Effector CD4-positive, alpha-beta T cell (primary cell): ENCODE measurements at places on chromosomes 4 and X.

DNA sequence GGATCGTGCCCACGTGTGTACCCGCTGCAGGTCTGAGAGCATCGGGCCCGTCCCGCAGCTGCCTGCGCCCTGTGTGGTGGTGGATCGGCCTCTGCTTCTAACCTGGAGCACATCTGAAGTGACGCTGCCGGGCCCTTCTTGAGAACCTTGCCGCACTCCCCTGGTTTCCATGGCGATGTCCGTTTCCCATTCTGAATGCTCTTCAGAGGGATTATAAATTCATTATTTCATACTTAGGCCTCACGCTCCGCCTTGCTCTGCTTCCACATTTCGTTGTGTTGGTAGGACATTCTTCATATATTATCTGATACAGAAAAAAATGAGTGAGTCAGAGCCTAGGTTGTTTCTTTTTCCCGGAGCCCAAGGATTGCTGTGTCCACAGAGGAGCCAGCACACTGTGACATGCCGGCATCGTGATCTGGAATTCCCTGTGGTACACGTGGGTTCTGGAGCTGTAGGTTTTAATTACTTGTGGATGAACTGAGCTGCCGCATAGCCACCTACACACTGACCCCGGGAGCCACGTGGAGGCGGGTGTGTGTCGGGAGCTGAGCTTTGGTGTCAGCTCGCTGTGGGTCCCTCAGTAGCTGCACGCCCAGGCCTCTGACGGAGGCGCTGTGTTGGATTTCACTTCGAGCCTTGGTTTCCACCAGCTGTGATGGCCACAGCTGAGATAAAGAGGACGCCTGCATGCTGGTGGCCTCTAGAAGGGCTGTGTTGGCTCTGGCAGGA lies 63.4 kb downstream of the PSAPL1 start:
- DNase-seq: no peak

- DNase-seq: no peak
These were observed 31.0 kb downstream of the ALPK1 start for GRCh38 chr4:112327965-112328733.

- DNase-seq: no peak
These were observed 155.7 kb downstream of the SLC4A4 start for GRCh38 chr4:71494539-71494938.

GRCh38 chr4:141213550-141213991 lies 7.1 kb upstream of the ZNF330 start:
- DNase-seq: no peak

- DNase-seq: no peak
These were observed 45.0 kb upstream of the CPLX1 start for GRCh38 chr4:870951-871350.

GRCh38 chrX:38151441-38151840 lies 69.2 kb downstream of the SRPX start:
- no peak for DNase-seq

DNA sequence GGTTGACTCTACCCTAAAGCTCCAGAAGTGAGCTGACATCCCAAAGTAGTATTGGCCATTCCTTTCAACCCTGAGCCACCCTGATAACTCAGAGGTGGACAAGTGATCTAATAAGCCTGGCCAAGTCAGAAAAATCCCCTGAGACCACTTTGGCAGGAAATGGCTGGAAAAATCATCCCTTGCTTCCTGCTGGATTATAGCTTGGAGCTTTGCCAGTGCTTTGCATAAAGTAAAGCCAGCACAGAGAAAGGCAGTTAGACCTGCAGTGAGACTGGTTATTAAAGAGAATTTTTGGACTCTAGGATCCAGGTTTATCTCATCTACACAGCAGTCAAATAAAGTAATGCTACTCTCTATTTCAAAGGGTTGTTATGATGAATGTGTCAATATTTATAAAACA lies 6.4 kb downstream of the CXCL3 start:
- DNase-seq: no peak

GRCh38 chr4:86338521-86338920 lies 21.3 kb downstream of the MAPK10 start:
- no peak for DNase-seq

GRCh38 chrX:15853586-15854079 lies 980 bp downstream of the AP1S2 start:
- no peak for DNase-seq

DNA sequence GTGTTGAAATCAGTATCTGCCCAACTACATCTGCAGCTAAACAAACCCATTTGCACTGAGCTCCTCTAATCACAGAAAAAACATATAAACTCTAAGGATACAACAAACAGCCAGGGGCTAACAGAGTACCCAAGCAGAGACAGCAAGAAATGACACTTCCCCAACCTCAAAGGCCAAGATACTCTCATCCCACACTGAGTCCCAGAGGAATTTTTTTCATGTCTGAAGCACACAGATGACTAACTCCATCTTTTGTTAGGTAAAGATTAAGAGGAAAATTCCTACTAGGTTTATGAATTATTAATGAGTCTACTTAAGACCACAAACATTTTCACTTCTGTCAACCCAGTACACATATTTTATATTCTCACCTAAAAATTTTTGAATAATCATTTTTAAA lies 31.6 kb downstream of the SEPSECS start:
- no peak for DNase-seq

DNA sequence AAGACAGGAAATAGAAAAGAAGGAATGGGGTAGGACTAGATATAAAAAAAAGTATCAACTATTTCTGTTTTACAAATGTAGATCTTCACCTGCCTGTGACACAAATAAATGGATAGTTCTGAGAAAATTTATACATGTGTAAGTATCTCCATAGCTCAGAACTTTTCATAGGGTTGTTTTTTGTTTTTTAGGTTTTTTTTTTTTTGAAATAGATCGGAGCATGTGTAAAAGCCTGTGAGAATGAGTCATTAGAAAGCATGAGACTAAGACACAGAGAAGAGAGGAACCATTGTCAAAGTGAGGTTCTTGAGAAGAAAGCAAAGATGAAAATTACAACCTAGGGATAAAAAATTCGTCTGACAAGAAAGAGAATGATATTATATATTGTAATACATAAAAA lies 481.6 kb downstream of the PABPC4L start:
- no peak for DNase-seq

DNA sequence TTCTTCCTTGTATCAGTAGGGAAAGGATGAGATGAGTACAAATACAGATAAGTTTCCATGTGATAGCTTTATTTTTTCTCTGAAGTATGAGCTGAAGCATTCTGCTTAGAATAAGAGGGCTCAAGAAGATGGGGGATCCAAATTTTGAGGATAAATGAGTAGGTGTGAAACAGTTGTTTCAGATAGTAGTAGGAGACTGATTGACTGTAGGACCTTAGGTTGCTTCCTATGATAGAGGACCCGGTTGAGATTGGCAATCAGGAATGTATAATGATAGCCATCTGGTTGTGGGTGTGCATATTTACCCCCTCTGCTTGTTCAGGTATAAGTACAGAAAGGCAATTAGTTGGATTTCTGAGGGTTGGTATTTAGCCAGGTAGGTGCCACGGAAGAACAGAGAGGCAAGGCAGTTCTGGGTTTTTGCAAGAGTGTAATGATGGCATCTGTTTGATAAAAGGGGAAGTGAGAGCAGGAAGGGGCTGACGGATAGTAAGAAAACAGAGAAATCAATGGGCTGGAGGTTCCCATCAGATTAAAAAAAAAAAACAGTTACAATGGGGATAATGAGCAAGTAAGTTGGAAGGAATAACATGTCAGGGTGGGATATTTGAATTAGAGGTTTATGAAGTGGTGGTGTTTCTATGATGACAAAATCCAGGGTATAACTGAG lies 13.7 kb downstream of the OCRL start:
- no peak for DNase-seq

DNA sequence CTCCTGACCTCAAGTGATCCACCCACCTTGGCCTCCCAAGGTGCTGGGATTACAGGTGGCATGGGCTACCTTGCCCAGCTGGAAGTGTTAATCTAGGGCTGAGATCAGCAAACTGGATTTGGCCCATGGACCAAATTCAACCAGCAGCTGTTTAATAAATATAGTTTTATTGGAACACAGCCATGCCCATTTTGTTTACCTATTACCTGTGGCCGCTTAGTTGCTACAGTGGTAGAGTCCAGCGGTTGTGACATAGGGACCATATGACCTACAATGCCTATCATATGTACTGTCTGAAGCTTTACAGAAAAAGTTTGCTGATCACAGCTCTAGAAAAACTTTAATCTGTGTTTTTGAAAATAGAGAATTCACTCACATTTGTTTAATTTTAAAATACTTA lies 17.2 kb upstream of the PDHA1 start:
- DNase-seq: no peak

GRCh38 chr4:157447195-157447594 lies 226.7 kb downstream of the GRIA2 start:
- no peak for DNase-seq

DNA sequence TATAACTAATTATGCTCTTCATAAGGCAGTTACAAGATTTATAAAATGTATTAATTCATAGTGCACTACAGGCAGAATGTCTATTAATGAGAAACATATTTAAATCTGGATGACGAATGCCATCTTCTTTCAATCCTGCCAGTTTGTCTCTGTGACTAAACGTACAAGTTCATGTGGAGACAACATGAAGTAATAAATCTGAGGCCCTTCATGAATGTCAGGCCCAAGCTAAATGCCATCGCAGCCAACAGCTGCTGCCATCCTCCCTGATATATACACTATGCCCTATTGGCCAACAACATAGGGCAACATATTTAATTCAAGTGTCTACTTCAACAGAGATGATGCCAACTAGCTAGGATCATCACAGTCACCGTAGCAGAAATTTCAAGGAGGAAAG lies 43.7 kb downstream of the TSPAN5 start:
- no peak for DNase-seq
